ENCODE measurements at places on chromosomes 7 and 10. TPM values are rescaled to one million over a fixed set of nuclear protein-coding genes. Genes with fewer than 3 reads are reported as not detected.

- H3K27me3 ChIP-seq: peaks cover 2% of the 10 kb centered on the region
- H3K4me3 ChIP-seq: no peak overlapping the region
- H3K36me3 ChIP-seq: no peaks in the 10 kb centered on the region
- peaks cover 22% of the 10 kb centered on the region for H3K4me1 ChIP-seq
Observed at GRCh38 chr7:78218876-78219275, 420.3 kb downstream of the PHTF2 start.

DNA sequence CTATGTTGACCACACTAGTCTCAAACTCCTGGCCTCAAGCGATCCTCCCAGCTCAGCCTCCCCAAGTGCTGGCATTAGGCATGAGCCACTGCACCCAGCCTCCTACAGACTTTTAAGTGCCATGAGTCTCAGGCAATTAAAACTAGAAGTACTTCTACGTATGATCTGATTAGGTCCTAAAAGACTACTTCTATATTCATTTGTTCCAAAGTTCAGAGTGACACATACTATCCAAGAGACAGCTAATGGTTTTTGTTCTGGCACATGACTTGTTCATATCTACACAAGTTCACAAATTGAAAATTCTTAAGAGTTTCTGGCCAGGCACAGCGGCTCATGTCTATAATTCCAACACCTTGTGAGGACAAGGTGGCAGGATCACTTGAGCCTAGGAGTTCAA, 11.7 kb downstream of the ARHGAP19 start:
- no peaks in the 10 kb centered on the region for H3K36me3 ChIP-seq
- DNase-seq: no peak
- H3K4me3 ChIP-seq: no peak overlapping the region
- no peaks in the 10 kb centered on the region for H3K27me3 ChIP-seq

DNA sequence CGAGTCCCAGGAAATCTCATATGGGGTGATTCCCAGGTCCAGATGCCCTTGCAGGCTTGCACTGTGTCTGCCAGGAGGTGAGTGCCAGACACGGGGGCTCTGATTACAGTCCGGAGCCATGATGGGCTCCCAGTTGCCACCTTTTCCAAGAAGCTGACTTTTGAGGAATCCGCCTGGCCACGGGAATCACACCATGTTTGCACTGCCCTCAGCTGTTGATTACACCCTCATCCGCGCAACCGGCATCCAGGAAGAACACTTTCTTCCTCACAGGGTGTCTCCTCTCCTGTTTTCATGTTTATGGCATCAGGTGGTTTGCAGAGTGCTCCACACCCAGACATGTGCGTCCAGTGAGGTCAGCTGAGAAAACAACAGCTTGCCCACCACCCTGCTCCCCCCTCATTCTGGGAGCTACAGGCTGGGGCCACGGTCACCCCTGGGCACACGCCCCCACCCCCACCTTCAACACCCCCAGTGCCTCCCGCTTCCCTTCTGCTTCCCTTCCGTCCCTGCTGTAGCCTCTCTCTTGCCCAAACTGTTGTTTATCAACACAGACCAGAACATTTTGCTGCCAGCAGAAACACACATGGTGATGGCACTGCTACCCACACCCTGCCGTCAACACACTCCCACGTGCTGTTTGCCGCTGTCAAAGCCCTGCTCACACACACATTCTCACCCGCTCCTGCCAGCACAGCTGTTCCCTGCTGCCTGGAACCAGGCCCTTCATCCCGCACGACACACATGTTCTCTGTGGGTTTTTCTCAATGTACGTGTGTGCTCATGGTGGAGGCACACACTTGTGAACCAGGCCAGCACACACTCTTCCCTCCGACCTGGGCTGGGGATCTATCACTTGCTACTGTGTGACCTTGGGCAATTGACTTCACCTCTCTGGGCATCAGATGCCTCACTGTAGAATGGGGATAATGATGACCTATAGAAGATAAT, 35.8 kb downstream of the DDIT4 start:
- no peaks in the 10 kb centered on the region for H3K36me3 ChIP-seq
- DNase-seq: no peak
- H3K27ac ChIP-seq: peak overlapping the region; percentile 46
- peaks cover 29% of the 10 kb centered on the region for H3K4me1 ChIP-seq
- no peak overlapping the region for H3K4me3 ChIP-seq

- no peak for DNase-seq
- H3K27ac ChIP-seq: no peak overlapping the region
- H3K4me3 ChIP-seq: no peak overlapping the region
- H3K36me3 ChIP-seq: peaks cover 5% of the 10 kb centered on the region
- H3K27me3 ChIP-seq: peaks cover 6% of the 10 kb centered on the region
Observed at GRCh38 chr10:21196822-21197395, 299.8 kb upstream of the NEBL start.

- DNase-seq: no peak
- H3K4me1 ChIP-seq: peaks cover 44% of the 10 kb centered on the region
- no peaks in the 10 kb centered on the region for H3K27me3 ChIP-seq
- H3K4me3 ChIP-seq: peak overlapping the region; percentile 99
- no peaks in the 10 kb centered on the region for H3K36me3 ChIP-seq
- peak overlapping the region; percentile 49 for H3K27ac ChIP-seq
Observed at GRCh38 chr7:114087653-114088469, 169.1 kb upstream of the PPP1R3A start.

GRCh38 chr10:95569368-95569767, 8.2 kb upstream of the SORBS1 start:
- H3K27ac ChIP-seq: no peak overlapping the region
- no peaks in the 10 kb centered on the region for H3K36me3 ChIP-seq
- H3K27me3 ChIP-seq: peaks cover 20% of the 10 kb centered on the region
- no peaks in the 10 kb centered on the region for H3K4me1 ChIP-seq
- DNase-seq: no peak

DNA sequence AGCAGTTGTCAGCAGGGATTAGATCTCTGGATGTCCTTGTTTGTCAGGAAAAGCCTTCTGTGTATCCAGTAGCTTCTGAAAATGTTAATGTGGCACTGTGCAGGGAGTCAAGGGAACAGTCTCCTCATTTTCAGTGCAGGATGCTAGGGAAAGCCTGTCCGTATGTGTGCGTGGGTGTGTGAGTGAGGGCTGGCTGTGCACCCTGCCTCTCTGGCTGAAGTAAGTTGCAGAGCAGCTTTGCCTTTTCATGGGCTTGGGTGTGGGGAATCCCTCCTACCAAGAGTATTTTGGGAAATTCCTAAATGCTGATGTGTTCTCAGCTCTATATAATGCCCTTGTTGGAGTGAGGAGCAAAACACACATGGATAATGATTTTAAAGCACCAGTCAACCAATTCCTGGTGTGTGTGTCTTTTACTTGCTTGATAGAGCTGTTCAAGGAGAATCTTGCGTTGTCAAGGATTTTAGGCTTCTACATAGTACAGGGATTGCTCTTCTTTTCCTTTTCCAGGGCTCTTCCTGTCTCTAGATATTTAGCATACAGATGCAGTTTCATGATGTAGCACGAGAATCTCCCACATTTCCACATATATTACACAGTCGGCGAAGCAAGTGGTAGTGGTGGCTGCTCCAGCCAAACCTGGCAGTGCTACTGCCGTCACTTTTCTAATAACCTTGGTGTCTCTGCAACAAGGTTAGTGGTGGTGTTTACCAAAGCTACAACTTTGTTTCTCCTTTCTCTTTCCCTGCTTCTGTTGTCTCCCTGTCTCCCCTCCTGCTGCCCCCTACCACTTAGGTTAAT, 92.8 kb downstream of the MCU start:
- no peaks in the 10 kb centered on the region for H3K27me3 ChIP-seq
- H3K36me3 ChIP-seq: no peaks in the 10 kb centered on the region
- DNase-seq: no peak
- H3K4me3 ChIP-seq: peak overlapping the region; percentile 10
- peaks cover 61% of the 10 kb centered on the region for H3K4me1 ChIP-seq

DNA sequence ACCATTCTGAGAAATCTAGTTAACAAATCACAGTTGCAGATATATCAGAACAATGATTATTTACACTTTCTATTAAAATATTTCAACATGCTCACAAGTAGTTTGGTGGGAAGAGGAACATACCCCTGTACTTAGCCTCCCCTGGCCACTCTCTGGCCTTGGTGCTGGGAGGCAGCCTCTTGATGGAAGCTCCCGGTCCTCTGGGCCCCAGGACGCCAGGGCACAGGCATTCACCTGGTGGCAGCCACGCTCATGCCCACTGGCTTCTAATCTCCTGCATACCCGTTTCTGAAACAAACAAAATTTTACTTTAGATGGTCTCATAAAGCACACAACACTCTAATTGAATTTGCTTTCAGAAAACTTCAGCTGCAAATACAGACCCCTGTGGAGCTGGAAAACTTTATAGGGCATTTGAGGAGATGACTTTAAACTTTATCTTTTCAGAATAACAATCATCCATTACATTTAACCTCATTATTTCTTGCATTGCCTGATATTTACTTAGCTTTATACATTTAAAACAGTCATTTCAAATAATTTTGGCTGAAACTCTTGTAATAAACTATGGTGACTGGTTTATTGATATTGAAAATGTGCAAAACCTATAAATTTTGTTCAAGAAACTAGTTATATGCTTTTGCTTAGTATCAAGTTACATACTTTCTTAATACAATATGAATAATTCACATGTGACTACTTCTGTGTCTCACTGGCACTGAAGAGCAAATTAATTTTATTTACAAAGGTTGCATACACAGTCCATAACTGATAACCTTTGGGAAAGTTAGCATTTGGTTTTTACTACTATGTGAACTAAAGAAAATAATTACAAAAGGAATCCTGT, 30.8 kb downstream of the C10orf143 start:
- no peaks in the 10 kb centered on the region for H3K4me1 ChIP-seq
- H3K27ac ChIP-seq: no peak overlapping the region
- H3K4me3 ChIP-seq: no peak overlapping the region
- DNase-seq: no peak
- no peaks in the 10 kb centered on the region for H3K27me3 ChIP-seq

DNA sequence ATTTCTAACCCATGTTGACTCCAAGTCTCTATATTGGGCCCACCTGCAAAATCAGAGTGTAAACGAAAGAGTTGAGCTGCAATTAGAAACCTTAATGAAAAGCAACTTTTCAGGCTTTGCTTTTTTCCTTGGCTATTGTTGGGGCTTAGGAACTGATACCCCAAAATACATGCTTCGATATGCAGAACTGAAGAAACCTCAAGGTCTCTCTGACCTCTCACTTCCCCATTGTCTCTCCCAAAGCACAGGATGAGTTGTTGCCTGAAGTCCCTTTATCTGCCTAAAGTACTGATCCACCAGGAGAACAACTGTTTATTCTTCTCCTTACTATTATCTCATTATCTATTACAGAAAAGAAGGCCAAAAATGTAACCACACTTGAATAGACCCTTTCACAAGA, 666.0 kb upstream of the LRRTM3 start:
- H3K27ac ChIP-seq: no peak overlapping the region
- no peaks in the 10 kb centered on the region for H3K36me3 ChIP-seq
- no peak overlapping the region for H3K4me3 ChIP-seq
- DNase-seq: no peak

- peaks cover 12% of the 10 kb centered on the region for H3K36me3 ChIP-seq
- no peak overlapping the region for H3K4me3 ChIP-seq
- H3K27me3 ChIP-seq: no peaks in the 10 kb centered on the region
- peak; percentile 81 for DNase-seq
- H3K27ac ChIP-seq: no peak overlapping the region
Observed at GRCh38 chr10:131961047-131961776, 20.5 kb downstream of the BNIP3 start.

- DNase-seq: no peak
- peaks cover 40% of the 10 kb centered on the region for H3K4me1 ChIP-seq
- no peak overlapping the region for H3K4me3 ChIP-seq
- H3K27ac ChIP-seq: no peak overlapping the region
- H3K27me3 ChIP-seq: no peaks in the 10 kb centered on the region
Observed at GRCh38 chr7:38907066-38907465, 1.9 kb downstream of the VPS41 start.

The DNTT gene
- not detected for total RNA-seq

The CRTAC1 gene
- total RNA-seq: 0.37 TPM

The KIAA1217 gene
- total RNA-seq: 12.4 TPM

The EVX1 gene
- total RNA-seq: not detected

The MYOZ1 gene
- total RNA-seq: 18.4 TPM

The AGBL3 gene
- total RNA-seq: 0.94 TPM

Data from chondrocyte (in vitro differentiated cells).